Activated CD8-positive, alpha-beta memory T cell treated with anti-CD3 and anti-CD28 coated beads for 1 hour (primary cell): ENCODE measurements at places on chromosomes 6 and 20.

DNA sequence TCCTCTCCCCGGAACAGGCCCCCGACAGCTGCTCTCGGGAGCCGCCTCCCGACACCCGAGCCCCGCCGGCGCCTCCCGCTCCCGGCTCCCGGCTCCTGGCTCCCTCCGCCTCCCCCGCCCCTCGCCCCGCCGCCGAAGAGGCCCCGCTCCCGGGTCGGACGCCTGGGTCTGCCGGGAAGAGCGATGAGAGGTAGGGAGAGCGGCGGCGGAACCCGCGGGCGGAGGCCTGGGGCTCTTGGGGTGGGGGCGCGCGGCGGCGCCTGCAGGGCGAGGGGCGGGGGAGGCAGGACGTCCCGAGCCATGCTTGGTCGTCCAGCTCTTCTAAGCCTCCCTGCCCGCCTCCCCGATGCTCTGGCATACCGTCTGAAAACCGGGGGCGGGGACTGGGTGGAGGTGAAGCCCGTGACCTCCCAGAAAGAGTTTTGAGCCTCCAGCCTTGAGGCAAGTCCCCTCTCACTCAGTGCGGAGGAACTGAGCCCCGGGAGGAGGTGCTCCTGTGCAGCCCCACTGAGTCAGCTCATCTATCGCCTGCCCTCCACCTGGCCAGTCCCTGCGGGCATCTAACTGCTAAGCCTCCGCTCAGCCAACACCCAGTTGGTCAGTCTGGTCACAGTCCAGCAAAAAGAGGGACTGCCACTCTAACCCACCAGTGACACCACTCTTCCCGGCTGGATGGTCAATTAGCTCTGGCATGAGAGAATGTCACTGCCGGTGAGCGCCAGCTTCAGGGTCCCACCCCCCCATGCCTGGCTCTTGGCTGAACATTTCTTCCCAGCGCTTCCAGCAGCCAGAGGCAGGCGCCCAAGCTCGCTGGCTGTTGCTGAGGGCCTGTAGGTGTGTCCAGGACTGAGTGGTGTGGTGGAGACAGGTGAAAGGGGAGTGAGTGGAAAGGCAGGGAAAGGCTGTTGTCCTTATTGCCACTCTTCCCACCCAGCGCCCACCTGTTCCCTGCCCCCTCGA is 482 bp downstream of the DDR1 start:
- DNase-seq = no peak

- DNase-seq = no peak
Measured at GRCh38 chr6:138945354-138945753, 42.7 kb downstream of the REPS1 start.

GRCh38 chr6:8108759-8109539 is 6.6 kb upstream of the EEF1E1 start:
- DNase-seq = no peak

- DNase-seq = peak; percentile 11
Measured at GRCh38 chr20:50520222-50520880, 10.2 kb downstream of the PTPN1 start.

GRCh38 chr6:39555136-39555535 is 170.1 kb downstream of the KIF6 start:
- no peak for DNase-seq

DNA sequence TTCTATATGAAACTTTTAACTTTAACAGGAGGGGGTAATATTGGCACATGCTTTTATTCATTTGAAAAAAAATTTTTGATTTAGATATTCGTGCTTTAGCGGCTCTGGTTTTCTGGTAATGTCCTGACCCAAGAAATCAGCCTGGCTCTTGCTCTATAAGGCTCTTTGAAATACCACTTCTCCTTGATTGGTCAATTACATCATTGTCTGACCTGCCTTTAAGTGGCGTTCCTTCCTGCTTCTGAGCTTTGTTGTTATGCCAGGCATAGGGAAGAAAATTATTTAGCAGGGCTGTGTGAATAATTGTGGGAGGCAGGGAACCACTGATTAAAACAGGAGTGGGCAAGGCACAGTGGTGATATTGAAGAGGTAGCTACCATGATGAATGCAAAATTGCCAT is 3.9 kb downstream of the RNF144B start:
- DNase-seq = no peak

DNA sequence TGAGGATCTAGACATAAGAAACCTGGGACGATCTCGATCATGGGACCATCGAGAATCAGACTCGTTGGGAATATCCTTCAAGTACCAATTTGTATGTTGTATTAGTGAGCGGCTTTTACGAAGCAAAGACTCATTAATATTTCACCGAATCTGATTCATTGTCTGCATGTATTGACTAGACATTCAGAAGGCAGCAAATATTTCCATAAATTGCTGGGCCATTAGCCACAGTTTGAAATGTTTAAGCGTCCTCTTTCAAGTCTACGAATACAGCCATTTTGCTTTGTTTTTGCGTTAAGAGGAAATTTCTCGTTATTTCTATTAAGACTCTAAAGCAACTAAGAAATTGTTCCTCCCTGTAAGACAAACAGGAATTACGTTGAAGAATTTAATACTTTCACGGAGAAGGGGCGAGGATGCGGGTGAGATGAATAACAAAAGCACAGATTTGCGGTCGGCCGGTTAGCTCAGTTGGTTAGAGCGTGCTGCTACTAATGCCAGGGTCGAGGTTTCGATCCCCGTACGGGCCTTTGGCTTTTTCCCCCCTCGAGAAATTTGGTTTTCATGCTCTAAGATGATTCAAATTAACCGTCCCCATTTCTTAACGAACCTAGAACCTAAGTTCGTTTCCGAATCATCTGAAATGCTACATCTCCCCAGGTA is 18.5 kb downstream of the POM121L2 start:
- no peak for DNase-seq

- no peak for DNase-seq
Measured at GRCh38 chr6:125952764-125953501, 3.6 kb upstream of the HINT3 start.

DNA sequence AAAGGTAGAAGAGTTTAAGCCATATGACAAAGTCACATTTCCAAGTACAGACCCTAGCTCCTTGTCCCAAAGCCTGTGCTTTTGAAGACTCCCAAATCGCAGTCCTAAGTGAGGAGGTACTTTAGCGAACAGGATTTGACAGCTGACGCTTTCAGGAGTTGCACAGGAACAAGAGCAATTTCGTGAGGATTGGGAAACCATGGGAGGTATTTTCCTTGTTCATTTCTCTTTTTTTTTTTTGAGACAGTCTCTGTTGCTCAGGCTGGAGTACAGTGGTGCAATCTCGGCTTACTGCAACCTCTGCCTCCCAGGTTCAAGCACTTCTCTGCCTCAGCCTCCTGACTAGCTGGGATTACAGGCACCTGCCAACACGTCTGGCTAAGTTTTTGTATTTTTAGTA is 150.6 kb downstream of the MTHFD1L start:
- no peak for DNase-seq

DNA sequence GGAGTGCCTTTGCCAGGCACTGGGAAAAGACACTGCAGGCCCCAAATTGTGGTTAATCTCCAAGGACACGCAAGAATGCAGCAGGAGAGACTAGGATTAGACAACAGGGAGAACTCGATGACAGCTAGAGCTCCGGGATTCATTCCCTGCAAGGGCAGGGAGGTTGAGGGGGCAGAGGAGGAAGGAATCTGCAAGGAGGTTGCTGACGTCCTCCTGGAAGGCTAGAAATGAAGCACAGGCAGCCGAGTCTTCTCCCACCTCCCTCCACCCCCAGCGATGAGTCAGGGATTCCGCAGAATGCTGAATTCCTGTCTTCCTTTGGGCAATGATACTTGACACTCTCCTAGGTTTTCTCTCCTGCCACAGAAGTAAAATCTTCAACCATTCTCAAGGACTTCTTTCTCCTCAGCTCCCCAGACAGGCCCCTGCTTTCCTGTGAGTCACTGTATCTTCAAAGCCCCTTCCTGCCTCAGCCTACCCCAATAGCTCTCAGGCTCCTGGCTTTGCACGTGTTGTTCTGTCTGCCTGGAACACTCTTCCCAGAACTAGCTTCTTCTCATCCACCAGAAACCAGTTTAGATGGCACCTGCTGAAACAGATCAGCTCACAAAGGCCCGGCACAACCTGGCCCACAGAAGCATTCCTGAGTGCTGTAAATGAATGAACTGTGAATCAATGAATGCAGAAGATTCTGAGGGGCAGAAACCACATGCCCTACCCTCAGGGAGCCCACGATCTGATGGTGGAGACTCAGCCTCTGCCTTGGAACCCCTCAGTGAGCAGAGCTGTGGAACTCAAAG is 85.6 kb downstream of the MRPL14 start:
- DNase-seq = no peak

- DNase-seq = no peak
Measured at GRCh38 chr6:74455786-74456185, 750.1 kb downstream of the COL12A1 start.

GRCh38 chr20:63121749-63122405 is 94.1 kb downstream of the YTHDF1 start:
- DNase-seq = no peak

DNA sequence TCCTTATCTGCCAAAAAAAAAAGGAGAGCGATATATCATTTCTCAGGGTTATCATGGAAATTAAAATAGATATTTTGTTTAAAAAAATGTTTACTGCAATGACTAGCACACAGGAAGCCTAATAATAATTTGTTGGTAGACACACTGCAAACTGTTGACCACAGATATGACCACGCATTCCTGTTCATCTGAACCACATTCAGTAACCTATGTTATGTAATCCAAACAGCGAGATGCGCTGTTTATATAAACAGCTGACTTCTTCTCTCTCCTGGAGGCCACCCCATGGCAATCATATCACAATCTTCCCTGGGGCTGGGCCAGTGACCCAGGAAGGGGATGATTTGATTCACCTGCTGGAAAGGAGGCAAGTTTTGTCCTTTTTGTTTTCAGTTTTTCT is 129.3 kb upstream of the UST start:
- DNase-seq = no peak

DNA sequence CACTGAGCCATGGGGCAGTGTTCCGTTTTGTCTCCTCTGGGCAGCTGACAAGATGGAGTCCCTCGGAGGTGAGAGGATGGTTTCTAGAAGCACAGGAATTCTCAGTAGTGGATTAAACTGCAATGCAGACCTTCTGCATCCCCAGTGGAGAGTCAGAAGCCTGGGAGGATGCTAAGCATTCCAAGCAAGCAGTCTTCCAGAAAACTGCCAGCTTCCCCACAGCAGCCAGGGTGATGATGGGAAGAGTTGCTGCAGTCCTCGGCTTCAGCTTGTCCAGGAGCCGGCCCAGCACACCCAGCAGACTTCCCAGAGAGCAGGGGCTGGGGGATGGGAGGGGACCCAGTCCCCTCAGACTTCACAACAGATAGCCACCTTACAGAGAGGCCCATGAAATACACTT is 163.6 kb downstream of the LY86 start:
- DNase-seq = no peak

DNA sequence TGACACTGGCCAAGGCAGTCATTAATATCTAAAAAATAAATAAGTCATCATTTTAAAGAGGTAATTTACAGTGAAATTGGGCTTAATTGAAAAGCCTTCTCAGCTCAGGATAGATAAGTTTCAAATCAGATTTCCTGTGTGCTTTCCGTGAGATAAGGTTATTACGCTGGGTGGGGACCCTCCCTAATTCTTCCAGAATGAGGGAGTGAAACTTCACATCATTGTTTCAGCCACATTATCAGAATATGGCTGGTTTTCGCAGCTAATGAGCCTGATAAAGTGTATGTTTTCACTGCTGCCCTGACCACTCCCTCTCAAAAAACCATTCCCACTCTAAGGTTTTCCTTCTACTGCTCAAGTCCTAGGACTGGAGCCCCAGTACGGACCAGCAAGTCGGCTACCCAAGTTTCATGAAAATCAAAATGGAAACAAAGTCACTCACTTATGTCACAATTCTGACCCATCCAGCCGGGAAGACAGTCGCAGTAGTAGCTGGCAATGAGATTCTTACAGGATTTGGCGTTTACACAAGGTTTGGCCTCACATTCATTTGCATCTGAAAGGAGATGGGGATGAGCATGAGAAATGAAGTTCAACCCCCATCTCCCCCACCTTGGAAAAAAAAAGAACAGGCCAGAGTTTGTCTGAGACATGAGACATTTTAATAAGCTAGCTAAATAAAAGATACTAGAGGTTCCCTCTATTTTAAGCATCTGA is 24.6 kb downstream of the JAG1 start:
- DNase-seq = no peak

GRCh38 chr6:41008011-41008410 is 31.0 kb downstream of the UNC5CL start:
- DNase-seq = no peak

- no peak for DNase-seq
Measured at GRCh38 chr20:38499366-38499765, 26.7 kb downstream of the RALGAPB start.

GRCh38 chr20:62347445-62347844 is 19.7 kb downstream of the LAMA5 start:
- no peak for DNase-seq

DNA sequence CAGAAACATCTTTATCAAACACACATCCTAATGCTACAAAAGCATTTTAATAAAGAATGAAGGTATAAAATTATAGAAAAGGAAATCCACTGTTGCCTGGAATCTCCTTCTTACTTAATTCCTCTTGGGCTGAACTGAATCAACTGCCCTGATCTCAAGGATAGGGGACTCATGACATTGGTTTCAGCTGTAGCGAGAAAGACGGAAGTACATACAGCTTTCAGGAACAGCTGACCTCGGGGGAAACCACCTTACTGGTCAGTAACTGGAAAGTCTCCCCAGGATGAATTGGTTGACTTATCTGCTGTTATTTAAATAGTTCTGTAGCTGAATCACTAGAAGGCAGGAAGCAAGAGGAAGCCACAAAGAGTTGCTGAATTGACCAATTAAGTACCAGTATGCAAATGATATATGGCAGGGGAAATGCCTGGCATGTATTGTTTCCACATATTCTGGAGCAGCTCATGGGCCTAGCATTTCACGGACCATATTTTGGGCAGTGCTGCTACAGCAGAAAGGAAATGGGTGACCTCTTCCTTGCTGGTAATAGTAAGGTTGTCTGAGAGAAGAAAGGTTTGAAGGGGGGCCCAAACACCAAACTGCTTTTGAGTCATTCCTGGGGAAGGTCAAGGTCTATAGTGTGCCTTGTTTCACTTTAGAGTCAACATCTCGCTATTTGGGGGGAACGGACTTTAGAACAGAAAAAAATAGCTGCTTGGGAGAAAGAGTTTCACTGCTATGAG is 43.7 kb upstream of the MAP7 start:
- no peak for DNase-seq

DNA sequence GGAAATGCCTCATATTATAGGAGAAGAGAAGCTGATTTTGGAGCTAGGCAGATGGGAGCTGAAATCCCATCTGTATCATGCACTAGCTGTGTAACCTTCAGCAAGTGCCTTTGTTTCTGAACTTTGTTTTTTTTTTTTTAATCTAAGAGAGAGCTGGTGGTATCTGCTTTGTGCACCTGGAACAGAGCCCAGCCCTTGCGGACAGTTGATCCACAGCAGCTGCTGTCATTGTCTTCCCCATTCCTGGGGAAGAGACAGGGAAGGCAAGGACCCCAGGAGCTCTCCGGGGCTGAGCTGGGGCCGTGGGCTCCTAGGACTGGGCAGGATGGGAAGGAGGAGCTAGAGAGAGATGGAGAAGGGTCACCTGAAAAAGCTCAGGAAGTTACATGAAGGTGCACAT is 92.1 kb downstream of the SYNJ2 start:
- no peak for DNase-seq

DNA sequence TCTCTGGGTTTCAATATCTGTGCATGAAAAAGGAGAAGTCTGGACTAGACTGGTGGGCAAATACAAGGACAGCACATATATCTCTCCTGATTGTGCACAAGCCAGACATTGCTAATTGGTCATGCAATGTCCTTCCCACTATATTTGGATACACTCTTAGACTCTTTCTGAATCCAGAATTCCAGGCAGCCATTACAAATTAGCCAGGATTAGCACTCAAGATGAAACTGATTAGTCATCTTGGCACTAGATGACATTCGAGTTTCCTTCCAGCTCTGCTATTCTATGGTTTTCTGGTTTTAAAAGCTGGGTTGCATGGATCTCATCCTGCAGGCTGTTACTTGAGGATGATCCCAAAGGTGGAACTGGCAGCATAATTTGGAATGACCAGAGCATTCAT is 73.2 kb downstream of the SCP2D1 start:
- DNase-seq = no peak
